ENCODE measurements at places on chromosomes 3 and 15.

GRCh38 chr15:39631357-39631756 lies 50.5 kb downstream of the THBS1 start:
- DNase-seq: no peak

GRCh38 chr3:120554812-120555606 lies 41.1 kb upstream of the NDUFB4 start:
- no peak for DNase-seq

DNA sequence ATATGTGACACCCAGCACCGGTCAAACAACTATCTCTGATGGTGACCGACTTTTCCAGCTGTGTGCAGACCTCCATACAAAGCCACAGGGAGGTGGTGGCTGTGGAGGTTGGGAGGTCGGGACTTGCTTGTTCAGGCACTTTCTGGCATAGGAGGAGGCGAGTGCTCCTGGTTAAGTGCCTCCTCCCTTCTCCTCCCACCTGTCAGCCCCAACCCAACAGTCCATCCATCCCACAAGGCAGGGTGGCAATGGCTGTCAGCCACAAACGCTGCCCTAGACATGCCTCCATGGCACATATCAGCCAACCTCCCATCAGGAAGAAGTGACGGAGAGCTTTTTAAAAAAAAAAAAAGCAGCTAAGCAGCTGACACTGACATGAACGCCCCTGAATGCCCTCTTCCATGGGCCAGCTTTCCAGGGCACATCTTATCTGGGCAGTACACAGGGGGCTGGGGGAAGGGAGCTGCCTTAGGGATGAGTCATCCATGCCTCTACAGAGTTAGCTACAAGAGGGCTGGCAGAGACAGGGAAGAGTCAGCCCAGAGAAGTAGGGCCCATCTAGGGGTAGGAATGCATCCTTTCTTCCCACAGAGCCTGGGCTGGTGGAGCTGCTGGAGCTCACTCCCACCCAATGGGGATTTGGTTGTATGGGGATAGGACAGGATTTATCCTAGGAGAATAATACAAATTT lies 41.2 kb downstream of the CCDC12 start:
- DNase-seq: peak; percentile 86

- no peak for DNase-seq
These were observed 648.9 kb upstream of the GBE1 start for GRCh38 chr3:82410366-82410765.

DNA sequence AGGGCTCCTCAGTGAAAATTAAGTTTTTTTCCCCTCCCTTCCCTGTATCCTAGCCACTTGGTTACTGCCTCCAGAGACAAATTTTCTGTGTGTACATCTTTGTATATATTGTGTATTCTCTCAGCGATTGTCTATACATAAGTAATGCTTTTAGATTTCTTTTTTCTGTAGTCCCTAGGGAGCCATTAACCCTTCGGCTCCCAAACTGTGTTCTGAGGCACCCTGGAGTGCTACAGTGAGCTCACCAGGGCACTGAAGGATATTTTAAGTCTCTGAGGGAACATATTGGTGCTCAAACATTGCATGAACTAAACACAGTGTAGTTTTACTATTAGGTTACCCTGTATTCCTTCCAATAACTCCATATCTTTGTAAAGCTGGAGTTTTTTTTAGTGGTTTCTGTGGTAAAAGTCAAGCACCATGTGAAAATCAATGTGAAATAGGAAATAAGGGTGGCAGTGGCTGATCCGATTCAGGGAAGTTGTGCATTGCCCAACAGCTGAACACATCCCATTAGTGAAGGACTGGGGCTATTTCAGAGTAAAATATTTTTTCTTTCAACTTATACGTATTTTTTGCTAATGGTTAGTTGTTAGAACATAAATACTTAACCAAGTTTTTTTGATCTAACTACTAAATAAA lies 43.0 kb downstream of the USP13 start:
- no peak for DNase-seq

DNA sequence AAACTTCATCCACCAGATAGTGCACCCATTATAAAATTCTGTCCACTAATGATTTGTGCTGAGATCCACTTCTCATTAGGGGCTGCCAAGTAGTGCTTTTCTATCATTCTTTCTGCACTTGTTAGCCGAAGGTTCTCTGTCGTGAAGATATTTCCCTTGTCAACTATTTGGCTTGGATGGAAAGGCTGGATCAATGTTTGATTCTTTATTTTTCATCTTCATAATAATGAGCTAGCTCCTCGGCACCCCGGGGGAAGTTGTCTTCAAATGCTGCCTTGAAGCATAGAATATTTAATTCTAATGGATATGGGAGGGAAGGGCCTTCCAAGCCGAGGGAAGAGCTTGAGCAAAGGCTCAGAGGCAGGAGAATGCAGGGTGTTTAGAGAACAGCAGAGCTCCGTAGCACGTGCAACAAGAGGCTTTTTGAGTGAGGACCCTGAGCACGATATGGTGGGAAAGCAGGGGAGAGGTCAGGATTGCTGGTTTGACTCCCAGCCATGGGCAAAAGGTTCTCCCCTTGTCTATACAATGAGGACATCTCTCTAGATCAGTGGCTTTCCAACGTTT lies 16.3 kb upstream of the MUC20 start:
- DNase-seq: no peak

DNA sequence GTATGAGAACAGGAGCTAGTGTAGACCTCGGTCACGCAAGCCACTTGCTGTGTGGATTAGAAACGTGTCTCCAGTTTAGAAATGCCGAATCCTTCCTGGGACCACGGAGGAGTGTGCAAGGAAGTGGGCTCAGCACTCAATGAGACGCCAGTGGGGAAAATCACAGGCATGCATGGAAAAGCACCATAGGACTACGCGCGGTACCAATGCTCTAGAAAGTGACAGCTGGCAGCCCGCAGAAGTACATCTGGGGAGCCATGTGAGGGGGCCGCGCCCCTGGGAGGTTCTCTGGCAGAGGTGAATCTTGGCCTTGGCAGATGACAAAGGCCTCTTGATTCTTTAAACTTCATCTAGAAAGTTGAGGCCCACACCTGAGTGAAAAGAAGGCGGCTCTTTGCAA lies 99.3 kb downstream of the LRRK1 start:
- no peak for DNase-seq

DNA sequence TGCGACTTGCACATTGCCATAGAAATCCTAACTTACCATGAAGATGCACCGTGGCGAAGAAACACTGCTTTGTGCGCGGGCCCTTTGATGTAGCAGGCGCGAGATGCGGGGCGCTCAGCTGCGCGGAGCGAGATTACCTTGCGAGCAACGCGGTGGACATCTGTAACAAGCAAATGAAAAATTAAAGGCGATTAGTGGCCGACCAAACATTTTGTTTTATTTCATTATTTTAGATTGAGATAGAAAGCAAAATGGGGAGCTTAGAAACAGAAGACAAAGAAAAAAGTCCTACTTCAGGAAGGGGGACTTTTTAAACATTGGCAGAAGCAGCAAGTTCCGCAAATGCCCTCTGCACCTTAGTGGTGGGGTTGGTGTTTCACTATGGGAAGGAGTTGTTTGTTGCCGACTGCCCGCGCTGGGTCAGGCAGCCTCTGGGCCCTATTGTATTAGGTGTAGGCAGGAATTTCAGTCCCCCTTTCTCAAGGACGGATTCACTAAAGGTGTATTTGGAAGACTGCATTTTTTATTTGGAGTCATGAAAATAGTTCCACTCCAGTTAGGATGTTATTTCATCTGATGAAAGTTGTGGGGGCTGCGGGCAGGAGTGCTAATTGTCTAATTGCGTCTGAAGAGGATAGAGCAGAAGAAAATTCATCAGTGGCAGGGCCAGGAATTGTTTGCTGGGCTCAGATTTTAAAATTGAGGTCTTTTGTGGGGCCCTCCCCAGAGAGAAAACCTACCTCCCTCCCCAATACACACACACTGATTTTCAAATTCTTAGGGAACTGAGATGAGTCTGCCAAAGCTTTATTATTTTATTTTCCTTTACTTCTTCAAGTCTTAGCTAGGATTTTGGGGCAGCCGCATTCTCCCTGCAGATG lies 17.4 kb downstream of the ZIC4 start:
- DNase-seq: no peak

DNA sequence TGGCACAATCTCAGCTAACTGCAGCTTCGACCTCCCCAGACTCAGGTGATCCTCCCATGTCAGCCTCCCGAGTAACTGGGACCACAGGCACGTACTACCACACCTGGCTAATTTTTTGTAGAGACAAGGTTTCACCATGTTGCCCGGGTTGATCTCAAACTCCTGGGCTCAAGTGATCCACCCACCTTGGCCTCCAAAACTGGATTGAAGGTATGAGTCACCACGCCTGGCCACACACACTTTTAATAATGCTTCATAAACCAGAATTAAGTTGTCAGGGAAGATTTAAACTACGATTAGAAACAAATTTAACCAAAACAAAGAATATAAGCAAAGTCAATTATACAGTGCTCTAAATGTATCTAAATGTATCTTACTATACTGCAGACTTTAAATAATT lies 87.5 kb downstream of the LRRFIP2 start:
- DNase-seq: no peak

- peak; percentile 87 for DNase-seq
These were observed 538 bp downstream of the ATOSA start for GRCh38 chr15:52678468-52679231.
